ENCODE measurements at places on chromosomes 1 and 21.

DNA sequence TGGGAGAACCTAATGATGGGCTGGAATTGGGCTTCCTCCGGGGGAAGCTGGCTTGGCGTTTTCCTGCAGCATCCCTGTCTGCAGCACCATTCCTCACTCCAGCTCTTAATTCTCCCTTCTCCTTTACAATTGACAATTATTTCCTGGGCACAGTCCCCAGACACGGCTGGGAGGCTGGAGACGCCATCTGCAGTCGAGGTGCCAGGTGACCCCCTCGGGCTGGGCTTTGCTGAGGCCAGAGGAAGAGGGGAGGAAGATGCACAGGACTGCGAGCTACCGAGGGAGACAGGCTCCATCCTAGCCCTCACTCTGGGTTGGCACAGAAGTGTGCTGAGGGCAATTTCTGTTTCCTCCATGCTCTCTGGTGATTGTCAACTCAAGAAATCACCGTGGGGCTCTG lies 453.8 kb downstream of the PTPRU start:
- DNase-seq = no peak

DNA sequence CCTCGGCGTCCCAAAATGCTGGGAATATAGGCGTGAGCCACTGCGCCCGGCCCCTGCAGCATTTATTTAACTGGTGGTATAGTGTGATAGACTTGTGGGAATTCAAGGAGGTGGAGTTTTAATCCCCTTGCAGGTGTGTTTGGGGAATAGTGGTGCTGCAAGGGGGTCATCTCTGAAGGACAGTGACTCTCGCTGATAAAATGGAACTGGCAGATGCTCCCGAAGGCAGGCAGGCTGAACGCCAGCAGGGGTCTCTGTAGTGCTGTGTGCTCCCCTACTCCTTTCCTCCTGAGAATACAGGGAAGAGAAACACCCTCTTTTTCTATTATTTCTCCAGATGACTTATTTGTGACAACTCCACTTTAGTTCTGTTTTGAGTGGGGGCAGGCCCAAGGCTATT lies 4.0 kb downstream of the OSCP1 start:
- DNase-seq = no peak

DNA sequence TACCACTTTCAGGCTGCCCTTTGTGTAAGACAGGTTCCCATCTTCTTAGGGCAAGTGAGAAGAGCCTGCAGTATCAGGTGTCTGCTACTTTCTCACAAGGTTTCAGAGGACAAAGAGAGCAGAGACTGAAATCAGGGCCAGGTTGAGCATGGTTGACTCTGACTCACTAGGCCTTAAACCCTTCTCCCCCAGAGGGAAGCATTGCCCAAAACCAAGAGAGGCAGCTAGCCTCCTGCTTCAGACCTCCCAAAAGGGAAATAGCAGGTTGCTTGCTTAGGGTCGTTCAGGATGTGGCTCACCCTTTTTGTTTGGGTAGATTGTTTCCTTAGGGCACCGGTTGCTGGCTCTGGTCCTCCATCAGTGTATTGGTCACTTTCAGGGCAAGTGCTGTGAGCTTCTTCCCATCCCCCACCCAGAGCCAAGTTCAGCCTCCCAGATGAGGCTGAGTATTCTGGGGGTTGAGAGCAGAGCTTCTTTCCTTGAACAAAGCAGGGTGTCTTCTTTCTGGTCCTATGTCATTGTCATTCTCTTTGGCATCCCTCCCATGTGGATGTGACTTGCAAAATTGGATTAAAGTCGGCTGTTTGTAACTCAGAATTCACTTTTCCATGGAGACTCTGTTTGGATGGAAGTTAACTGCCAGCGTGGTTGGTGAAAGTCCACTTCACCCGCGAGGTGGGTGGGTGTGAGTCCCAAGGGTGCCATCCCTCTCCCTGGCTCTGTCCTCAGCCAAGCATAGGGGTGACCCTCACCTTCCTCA lies 55.5 kb upstream of the GALNT2 start:
- DNase-seq = no peak

DNA sequence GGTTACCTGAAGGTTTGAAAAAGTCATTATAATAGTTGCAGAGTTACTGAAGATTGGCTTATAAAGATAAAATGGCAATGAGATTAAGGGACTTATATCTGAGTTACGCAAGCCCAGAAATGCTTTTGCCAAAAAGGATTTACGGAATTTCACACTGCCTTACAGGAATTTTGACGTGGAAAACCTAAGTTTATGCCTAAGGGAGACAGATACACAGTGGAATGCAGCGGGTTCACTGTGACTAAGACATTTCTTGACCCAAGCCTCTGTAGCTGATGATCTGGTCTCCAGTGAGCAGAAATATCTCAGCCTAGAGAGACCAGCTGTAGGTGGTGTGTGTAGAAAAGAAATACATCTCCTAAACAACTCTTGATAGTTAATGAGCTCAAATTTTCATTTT lies 10.1 kb upstream of the EXO1 start:
- DNase-seq = peak; percentile 21

DNA sequence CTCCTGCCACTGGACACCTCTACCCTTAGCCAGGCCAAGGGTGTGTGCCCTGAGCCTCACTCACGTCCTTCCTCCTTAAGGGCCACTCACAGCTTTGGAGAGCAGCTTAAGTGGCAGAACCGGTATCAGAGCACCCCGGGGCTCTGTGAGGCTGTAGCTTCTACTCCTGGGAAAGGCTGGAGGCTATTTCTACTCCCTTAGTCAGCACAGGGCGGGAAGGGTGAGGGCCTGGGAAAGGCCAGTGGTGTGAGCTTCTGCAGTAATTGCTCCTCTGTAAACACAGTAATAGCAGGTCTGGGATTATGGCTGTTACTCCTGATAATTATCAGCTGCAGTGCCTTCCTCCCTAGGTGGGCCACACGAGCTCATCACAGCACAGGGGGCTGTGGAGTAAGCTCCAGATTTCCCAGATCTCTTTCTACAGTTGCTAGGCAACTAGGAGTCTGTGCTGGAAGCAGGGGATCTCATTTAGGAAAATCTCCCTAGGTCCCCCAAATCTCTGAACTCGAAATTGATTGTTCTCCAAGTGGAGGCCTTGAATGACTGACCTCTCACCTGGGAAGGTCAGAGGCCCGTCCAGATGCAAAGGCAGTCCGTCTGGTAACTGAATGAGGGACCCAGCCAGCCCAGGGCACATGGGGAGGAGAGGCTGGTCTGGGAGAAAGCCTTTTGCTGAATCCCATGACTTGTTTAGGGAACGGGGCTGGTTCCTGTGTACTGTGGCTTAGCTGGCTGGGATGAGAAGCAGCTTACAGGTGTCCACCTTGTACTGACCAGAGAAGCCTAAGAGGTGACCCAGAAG lies 29.3 kb downstream of the IER5 start:
- no peak for DNase-seq

- no peak for DNase-seq
Observed at GRCh38 chr1:205935869-205936268, 7.4 kb downstream of the SLC26A9 start.

DNA sequence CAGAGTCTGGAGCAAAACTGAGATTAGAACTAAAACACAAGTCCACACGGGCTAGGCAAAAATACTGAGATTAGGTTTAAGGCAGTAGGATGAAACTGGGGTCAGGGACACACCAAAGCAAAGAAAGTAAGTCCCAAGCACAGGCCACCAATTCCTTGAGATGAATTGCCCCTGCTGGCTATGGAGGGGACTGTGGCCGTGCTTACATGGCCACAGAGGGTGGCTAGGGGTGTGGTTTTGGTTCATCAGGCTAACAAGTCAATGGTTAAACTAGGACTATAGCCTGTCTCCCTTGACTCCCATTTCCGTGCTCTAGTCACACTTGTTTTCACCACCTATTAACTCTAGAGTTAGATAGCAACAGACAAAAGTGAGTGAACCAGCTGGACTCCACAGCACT lies 394.8 kb downstream of the PBX1 start:
- DNase-seq = no peak

DNA sequence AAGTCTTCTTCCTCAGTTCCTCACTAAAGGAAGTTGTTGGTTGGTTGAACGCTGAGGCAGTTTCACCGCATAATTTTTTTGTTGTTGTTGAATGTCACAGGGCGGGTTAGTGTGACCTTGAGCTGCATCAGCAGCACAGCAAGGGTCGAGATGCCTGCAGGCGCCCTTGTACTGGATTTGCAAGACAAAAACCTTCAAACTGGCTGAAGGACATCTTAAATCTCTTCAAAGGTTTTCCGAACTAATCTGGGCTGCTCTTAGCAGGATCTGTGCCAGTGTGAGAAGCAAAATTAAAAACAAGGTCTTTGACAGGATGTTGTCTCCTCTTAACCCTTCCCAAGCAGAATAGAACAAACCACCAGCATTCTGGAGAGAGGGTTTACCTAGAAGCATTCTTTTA lies 59.4 kb downstream of the NRIP1 start:
- DNase-seq = no peak

DNA sequence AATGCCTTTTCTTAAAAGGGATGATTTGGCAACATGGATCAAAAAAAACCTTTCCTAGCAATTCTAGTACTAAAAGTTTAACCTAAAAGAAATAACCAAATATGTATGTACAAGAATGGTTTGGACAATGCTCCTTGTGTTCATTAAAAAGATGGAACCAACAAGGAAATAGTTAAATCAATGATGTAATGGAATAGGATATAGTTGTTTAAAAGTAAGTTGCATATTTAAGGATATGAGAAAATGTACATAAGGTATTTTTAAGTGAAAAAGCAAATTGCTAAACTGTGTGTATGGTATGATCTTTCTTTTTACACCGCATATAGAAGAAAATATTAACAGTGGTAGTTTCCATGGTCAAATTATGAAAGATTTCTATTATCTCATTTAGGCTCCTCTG lies 12.1 kb downstream of the SLC30A10 start:
- no peak for DNase-seq

GRCh38 chr1:1441002-1441888 lies 5.8 kb downstream of the VWA1 start:
- DNase-seq = peak; percentile 44

GRCh38 chr1:228082918-228083870 lies 686 bp downstream of the ARF1 start:
- DNase-seq = peak; percentile 74

DNA sequence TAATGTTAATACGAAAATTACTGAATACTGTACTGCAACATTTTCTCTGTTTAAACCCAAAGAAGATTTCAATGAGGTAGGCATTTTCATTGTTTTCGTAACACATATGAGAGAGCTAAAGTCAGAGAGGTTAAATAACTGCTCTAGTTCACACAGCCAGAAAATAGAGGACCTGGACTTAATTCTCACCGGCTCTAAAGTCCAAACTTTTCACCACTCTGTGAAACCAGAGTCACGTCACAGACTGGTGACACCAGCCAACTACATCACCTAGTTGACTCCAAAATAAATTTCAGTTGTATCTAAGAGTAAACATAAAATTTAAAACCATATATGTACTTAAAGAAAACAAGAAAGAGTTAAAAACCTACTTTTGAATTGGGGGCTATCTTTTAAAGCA lies 146.7 kb downstream of the FCRL5 start:
- no peak for DNase-seq

DNA sequence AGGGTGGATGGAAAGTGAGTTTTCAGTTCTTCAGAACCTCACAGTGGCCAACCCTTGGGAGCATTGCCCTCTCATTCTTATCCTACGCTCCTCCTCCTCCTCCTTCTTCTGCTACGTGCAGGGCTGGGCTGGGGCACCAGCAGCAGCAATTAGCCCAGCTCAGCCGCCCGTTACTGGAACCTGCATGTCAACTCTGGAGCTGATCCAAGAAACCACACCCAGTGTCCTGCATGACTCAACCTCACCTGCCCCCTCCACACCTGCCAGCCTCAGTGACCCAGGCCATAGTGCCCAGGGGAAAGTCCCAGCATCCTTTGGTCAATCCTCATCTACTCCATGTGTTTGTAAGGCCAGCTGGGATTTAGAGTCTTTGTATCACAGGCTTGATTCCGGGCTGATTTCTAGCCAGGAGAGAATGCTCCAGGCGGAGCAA lies 12.6 kb downstream of the ELF3 start:
- no peak for DNase-seq

DNA sequence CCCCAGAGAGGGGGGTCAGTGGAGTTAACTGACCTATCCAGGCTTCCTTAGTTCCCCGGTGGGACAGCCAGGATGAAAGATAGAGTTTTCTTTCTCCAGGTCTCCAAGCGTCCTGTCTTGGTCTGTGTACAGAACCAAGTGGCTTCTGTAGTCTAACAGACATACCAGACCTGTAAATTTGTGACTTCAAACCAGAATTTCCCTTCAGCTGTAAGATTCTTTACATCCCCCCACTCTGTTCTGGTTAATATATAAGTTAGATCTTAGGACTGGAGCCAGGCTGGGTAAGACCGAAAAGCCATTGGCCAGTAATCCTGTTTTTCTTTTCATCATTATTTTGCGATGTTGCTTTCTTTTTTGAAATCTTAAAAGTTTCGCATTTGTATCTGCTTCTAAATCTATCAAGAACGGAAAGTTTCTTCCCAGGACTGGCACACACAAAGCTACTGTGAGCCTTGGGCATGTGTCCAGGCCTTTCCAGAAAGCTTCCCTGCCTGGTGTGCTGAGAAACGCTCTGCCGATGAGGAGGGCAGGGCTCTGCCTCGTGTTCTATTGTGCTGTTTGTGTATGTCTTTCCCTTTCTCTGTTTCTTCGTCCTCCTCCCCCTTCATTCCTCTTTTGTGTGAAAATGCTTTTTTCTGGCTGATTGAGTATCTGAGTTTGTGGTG lies 72.3 kb downstream of the RGL1 start:
- peak; percentile 65 for DNase-seq

DNA sequence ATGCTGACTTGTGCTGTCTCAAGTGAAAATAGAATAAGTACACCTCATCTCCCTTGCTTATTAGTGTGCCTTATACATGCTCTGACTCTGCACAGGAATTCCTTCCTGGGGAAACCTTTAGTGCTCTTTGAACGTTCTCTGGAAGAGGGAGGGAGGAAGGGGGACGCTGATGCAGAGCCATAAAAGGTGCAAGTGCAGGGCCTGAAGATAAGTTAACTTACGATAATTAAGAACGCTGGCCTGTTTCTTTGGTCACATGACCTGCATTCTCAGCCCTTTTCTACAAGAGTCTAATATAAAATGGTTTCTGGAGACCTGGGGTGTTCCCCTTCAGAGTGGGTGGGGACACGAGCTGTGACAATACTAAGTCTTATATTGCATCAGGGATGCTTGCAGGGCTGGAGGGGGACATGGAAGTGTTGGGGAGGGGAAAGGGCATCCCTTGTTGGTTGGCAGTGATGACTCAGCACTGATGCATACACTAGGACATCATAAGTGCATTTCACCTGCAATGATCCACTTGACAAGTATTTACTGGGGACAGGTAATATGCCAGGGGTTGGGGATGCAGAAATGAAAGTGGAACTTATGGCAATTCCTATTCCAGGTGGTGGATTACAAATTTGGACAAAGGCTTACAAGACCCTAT lies 26.3 kb upstream of the KIAA0040 start:
- DNase-seq = no peak
